ENCODE measurements at places on chromosomes 2 and 18.

- no peak for DNase-seq
Measured at GRCh38 chr2:130766037-130766436, 10.7 kb downstream of the AMER3 start.

- DNase-seq = no peak
Measured at GRCh38 chr18:29439398-29439797, 1262.5 kb upstream of the CDH2 start.

DNA sequence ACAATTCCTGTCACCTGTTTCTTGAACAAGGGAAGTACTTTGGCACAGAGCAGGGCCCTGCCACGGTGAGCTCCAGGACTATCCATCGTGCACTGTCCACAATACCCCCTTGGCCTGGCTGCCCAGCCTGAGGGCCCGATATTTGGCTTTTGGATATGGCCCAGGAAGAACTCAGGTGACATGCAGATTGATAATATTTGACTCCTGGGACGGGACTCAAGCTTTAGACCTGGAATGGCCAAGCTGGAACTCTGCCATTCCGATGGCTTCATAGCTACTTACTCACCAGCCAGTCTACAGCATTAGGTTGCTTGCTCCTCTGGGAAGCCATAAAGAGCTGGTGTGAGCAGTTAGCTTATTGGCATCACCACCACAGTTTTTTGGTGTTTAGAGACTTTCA is 26.6 kb downstream of the EML6 start:
- no peak for DNase-seq

GRCh38 chr18:48137374-48138081 is 207.1 kb upstream of the SMAD2 start:
- no peak for DNase-seq

DNA sequence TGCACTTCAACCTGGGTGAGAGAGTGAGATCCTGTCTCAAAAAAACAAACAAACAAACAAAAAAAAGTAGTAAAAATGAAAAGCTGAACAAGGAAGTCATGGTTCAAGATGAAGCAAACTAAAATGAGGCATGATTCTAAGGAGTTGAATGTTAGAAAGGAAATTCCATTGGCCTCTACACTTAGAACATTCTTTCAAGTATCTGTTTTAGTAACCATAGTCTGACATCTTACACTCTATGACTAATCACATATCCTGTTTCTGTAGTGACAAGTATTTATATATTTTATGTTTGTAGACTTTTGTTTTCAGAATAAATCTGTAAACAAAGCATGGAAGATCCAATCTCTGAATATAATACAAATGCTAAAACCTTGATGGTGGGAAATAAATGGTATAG is 164.1 kb downstream of the KIAA1328 start:
- DNase-seq = no peak

GRCh38 chr18:47901624-47902362 is 28.7 kb downstream of the SMAD2 start:
- DNase-seq = no peak

DNA sequence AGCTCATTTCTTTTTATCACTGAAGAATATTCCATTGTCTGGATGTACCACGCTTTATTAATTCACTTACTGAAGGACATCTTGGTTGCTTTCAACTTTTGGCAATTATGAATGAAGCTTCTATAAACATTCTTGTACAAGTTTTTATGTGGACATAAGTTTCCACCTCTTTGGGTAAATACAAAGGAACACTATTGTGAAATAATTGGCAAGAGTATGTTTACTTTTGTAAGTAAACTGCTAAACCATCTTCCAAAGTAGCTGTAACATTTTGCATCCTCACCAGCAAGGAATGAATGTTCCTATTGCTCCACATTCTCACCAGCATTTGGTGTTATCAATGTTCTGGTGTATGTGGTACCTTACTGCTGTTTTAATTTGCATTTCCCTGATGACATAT is 15.8 kb upstream of the VWC2L start:
- DNase-seq = no peak

Data from stimulated activated CD8-positive, alpha-beta memory T cell treated with anti-CD3 and anti-CD28 coated beads, Interleukin-7, amount 100 ng/mL, for 24 hours (primary cell).